Stomach (tissue), 19 donors: ENCODE measurements at places on chromosomes 4 and X. TPM values are rescaled to one million over a fixed set of nuclear protein-coding genes. Genes with fewer than 3 reads are reported as not detected.

- no peak overlapping the region for H3K27ac ChIP-seq
- H3K4me1 ChIP-seq = peaks cover 13% of the 10 kb centered on the region
- peak; percentile 78 for DNase-seq
- no peaks in the 10 kb centered on the region for H3K27me3 ChIP-seq
- no peak overlapping the region for H3K4me3 ChIP-seq
- H3K36me3 ChIP-seq = no peaks in the 10 kb centered on the region
Measured at GRCh38 chrX:48945517-48946348, 11.7 kb downstream of the OTUD5 start.

DNA sequence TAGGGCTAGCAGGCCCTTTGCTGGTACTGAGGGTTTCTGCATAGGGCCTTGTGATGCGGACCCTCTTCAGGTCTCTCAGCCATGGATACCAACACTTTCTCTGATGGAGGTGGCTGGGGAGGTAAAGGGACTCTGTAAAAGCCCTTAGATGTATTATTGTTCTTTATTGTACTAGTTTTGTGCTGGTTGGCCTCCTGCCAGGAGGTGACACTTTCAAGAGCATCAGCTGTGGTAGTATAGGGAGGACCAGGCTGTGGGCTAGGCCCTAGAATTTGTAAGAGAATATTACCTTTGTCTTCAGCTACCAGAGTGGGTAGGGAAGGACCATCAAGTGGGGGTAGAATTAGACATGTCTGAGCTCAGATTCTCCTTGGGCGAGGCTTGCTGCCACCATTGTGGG is 936.3 kb downstream of the CENPC start:
- DNase-seq = no peak
- H3K27me3 ChIP-seq = no peaks in the 10 kb centered on the region
- no peak overlapping the region for H3K4me3 ChIP-seq
- no peaks in the 10 kb centered on the region for H3K36me3 ChIP-seq

The P2RY4 gene
- total RNA-seq = not detected

DNA sequence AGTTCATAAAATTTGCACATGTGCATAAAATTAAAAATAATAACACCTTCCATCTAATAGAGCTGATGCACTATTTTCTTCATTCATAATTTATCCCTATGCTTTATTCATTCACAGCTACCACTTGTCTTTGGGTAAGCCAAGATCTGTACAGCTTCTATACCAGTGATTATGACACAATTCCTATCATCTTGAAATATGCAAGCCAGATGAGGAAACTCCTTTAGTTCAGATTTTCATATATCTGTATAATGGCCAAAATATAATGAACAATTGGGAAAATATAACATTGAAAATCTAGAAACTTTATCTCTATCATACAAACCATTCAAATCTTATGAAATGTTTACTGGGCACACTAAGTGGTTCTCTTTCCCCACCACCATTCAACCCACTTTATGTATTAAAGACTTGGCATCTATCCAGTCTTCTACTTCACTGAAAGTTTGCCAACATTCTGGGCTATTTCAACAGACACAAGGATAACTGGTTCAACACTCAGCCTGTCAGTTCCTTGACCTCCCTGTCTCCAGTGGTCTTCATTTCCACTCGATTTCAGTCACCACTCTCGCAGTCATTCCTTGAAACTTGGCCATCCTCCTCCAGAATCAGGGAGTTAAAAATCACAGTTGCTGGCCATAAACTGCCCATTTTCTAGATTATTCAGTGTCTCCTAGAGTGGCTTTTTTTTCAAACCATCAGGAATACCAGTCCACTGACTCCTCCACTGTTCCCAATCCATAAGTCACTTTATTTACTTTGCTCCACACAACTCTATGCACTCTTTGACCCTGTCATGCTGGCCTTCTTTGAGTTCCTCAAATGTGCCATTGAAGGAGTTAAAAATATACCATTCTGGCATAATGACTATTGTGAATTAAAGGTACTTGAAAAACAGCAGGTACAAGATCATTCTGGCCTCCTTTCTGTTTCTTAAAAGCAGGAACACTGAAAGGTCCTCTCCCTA is 85.5 kb downstream of the CAMK2D start:
- no peaks in the 10 kb centered on the region for H3K27me3 ChIP-seq
- no peak for DNase-seq
- H3K4me3 ChIP-seq = no peak overlapping the region
- no peaks in the 10 kb centered on the region for H3K4me1 ChIP-seq
- no peak overlapping the region for H3K27ac ChIP-seq

The BST1 gene
- total RNA-seq = 8.4 TPM
